ENCODE measurements at places on chromosomes 2 and 18.

- no peak for DNase-seq
Measured at GRCh38 chr2:230874456-230874855, 9.7 kb downstream of the ITM2C start.

GRCh38 chr18:49726675-49726963 lies 86.7 kb downstream of the ACAA2 start:
- no peak for DNase-seq

- no peak for DNase-seq
Measured at GRCh38 chr2:1621041-1621440, 123.3 kb downstream of the PXDN start.

DNA sequence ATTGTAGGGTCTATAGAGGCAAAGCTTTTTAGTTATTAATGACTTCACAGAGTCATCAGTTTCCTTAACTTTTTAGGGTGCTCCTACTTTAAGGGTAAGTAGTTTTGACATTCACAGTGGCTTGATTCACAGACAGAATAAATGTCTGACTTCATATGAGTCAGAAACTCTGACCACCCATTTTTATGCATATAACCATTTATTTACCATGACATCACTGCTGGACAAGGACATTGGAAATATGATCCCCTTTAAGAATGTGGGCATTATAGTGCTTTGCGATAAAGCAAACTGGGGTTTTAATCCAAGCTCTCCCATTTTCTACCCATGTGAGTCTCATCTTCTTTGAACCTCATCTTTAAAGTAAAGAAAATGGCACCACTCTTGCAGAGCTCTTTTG lies 162.0 kb upstream of the MC4R start:
- DNase-seq = no peak

DNA sequence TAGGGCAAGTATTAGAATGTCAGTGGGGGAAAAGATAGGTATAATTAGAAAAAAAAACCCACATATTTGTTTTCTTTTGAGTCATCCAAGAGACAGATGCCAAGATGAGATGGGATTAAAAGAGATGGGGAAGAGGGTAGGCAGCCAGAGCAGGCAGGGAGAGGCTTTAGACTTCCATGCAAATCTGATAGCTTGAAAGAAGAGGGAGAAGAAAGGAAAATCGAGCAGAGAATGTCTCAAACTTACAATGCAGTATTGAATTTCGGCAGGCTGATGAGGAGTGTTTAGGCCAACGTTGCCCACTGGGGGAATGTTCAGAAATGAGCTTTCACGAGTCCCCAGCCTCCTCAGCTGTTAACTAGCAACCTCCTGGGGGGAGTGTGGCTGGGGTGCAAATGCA lies 91.3 kb downstream of the SPATS2L start:
- DNase-seq = no peak

- no peak for DNase-seq
Measured at GRCh38 chr18:59779979-59780378, 82.8 kb upstream of the CCBE1 start.

DNA sequence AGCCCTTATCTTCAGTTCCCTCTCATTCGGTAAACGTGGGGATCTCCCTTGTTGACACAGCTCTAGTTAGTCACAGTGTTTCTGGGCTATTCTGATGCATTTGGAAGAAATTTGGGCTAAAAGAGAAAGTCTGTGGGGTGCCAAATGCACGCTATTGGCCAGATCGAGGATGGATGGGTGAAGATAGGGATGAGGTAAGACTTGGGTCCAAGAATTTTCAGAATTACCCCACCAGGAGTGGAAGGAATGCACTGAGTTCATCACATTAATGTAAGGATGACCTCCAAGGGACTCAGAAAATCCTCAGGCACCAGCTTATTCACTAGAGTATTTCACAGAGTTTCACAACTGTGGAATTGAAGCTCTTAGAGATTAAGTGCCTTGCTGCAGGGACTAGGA lies 49.3 kb downstream of the NRP2 start:
- no peak for DNase-seq

- no peak for DNase-seq
Measured at GRCh38 chr2:226497146-226497909, 302.3 kb downstream of the IRS1 start.

- no peak for DNase-seq
Measured at GRCh38 chr18:65206551-65207260, 544.1 kb upstream of the CDH7 start.

GRCh38 chr2:182391443-182391842 lies 35.4 kb downstream of the PDE1A start:
- DNase-seq = no peak

DNA sequence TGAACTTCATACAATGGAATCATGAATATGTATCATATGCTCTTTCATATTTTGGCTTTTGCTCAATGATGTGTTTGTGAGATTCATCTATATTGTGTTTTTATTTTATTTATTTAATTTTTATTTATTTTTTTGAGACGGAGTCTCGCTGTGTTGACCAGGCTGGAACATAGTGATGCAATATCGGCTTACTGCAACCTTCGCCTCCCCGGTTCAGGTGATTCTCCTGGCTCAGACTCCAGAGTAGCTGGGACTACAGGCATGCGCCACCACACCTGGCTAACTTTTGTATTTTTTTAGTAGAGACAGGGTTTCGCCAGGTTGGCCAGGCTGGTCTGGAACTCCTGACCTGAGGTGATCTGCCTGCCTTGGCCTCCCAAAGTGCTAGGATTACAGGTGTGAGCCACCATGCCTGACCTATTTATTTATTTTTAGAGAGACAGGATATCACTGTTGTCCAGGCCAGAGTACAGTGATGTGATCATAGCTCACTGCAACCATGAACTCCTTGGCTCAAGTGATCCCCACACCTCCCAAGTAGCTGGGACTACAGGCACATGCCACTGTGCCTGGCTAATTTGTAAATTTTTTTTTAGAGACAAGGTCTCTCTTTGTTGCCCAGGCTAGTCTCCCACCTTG lies 74.5 kb downstream of the TET3 start:
- DNase-seq = no peak

DNA sequence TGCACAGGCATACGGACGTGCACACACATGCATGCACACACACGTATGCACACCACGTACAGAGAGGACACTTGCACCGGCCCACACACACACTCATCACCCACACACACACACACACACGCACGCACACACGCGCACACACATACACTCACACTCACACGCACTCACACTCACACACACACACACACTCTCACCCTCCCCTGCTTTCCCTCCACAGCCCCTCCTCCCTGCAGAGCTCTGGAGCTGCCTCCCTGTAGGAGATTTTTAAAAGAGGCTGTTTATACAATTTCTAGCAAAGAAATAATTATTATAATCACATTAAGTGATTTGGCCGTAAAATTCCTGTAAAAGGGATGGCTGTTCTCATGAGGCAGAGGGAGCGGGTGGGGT lies 36.5 kb upstream of the SNED1 start:
- DNase-seq = no peak

DNA sequence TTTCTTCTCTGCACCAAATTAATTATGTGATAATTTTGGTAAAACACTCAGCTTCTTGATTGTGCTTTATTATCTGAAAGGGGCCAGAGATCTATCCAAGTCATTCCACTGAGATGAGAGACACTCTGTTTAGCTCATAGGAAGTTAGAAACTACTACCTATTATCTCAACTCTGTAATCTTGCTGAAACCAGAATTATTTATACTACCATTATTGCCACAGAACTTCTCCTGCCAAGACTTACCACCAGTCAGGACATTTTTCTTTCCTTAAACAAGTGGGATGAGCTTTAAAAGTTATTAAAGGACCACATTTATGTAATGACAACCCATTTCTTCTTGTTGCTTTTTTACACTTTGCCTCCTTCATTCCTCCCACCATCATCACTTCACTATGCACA lies 855.6 kb upstream of the PIK3C3 start:
- DNase-seq = no peak

GRCh38 chr2:8636041-8636491 lies 45.8 kb upstream of the ID2 start:
- no peak for DNase-seq

DNA sequence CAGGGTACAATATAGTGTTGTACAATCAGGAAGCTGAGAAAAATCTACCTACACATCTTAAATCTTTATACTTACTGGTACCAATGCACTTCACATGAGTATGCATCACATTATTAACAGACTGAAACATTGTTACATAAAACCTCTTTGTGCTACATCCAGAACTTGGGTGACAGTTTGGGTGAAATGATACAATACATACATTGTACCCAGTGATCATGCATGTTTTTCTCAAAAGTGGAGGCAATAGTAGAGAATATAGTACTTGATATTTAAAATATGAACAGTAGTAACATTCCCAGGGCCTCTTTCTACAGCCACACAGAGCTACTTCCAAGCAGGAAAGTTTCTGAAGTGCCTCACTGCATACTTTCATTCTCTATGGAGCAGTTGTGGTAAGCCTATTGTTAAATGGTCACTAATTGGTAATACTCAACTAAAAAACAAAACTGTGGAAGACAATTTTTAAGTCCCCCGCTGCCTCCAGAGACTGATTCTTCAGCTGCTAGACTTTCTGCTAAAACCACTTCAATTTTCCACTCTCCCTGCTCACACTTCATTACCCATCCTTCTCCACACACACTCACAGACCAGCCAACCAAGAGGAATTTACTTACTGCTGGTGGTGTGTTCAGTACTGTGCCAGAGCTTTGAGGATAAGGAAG lies 22.9 kb upstream of the GRB14 start:
- no peak for DNase-seq

- no peak for DNase-seq
Measured at GRCh38 chr2:204538182-204539018, 6.9 kb upstream of the PARD3B start.

- DNase-seq = no peak
Measured at GRCh38 chr2:172804423-172804822, 68.8 kb downstream of the RAPGEF4 start.

GRCh38 chr2:219562049-219563020 lies 9.0 kb downstream of the OBSL1 start:
- DNase-seq = no peak

DNA sequence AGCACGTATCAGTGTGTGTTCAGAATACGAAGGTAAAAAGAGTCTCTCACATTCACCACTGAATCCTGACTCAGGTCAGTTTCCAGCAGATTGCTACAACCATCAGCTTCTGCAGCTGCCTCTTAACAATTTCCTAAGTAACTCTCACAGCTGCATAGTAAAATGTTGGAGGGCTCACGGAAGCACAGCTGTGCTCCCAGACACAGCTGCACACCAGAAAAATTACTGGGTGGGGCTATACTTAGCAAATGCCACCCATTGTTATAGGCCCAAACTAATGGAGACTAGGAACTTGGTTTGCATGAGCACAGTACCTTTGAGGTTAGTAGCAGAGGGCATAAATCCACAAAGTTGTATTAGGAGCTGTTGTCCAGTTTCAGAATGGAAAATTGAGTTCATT lies 153.9 kb upstream of the ERBB4 start:
- no peak for DNase-seq

GRCh38 chr18:49638891-49639557 lies 77.2 kb downstream of the LIPG start:
- no peak for DNase-seq

GRCh38 chr2:45925636-45926366 lies 274.3 kb downstream of the PRKCE start:
- no peak for DNase-seq

DNA sequence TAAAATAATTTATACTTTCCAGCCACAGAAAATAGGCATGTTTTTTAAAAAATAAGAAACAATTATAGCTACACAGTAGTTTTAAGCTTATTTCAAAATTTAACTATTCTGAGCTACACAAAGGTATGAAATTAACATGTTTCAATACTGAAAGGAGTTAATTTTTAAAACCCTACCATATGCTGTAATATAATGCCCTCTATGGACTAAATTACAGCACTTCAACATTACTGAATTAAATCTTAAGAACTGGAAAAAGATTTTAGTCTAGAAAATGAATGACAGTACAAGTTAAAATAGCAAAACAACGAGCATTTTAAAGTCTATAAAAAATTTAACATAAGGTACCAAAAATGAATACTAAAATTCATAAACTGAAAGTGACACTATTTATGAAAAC lies 36.3 kb downstream of the RTN4 start:
- DNase-seq = no peak

DNA sequence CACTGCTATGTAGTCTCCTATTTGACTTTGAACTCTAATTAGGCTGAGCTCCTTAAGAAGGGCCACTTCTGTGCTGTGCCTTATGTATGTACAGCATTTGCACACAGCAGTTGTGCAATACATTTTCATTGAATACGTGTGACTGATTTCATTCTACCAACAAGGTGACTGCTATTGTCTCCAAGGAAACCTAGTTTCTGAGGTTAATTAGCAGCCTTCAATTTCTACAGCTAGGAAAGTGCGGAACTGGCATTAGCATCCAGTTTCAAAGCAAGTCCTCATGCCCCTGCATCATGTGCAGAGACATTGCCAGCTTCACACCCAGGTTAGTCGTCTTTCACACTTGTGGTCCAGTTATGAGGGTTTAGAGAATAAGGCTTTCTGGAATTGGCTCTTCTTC lies 58.6 kb downstream of the NCK2 start:
- no peak for DNase-seq

DNA sequence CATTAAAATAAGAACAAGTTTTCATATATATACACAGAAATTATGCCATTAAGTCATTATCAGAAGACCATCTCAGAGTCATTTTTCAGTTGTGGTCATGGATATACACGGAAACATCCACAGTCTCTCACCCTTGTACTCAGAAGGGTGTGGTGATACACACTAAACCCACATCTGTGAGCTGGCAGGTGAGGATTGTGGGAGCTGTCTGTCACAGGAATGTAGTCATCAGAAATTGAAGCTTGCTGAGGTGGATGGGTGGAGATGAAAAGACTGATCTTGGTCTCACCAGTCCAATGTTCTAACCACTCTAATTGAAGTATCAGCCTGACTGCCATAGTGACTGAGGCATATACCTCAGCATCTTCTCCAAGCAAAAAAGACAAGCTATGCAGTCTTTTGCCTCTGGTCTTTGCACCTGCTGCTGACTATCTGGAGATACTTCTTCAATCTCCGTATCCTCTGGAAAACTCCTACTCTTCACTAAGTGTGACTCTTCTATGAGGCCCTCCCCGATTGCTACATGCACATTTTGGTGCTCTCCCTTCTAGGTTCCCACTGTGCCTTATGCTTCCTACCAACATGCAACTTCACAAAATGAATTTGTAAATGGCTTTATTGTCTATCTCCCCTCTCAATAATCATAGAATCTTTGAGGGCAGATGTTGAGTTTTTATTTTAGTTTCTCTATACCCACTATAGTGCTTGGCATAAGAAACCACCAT lies 232.8 kb downstream of the DYM start:
- DNase-seq = no peak

DNA sequence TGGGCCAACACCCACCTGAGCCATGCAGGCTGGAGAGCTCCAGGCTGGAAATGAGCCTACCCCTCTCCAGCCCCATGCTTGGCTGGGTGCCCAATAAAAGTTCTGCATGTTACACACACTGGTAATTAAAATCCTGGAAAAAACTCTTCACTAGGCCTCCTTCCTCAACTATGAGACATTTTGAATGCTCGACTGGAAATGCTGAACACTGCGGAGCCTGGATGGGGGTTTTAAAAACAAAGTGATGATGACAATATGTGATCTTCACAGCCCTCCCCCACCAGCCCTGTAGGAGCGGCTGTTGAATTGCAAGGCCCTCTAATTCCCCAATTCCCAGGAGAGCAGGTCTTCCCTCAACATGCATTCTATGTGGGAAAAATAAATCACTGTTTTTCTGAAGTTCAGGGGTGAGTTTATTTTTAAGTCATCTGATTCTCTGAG lies 179.2 kb downstream of the TTC32 start:
- no peak for DNase-seq
